Astrocyte of the hippocampus (primary cell): ENCODE measurements at places on chromosomes 7 and 10.

- no peak for DNase-seq
These were observed 60.2 kb upstream of the DDC start for GRCh38 chr7:50625360-50625759.

DNA sequence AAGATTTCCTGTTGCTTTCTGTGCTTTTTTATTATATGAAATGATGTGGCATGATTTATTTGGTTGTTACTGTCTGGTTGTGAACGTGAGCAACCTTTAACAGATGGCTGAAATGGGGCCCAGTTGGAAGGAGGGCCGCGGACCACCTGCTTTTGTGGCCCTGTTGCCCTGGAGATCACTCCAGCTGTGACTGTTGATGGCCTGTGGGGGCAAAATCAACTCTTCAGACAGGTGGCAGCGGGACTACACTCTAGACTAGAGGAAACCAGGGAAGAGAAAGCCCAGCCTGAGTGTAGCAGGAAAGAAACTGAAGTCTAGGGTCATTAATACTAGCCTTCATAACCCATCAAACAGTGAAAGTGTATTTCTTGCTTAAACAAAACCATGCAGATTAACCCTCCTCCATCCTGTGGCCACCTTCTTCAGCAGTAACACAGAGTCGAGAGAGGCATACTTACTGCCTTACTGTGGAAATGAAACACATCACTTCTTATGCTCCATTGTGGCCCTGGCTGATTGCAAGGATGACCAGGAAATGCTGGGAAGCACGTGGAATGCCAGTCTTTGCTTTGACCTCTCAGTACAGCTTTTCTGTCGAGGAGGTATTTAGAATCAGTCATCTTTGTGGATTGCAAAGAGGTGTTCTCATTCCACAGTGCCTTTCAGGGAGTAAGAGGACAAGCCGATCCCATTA is 80.5 kb downstream of the CCNY start:
- peak; percentile 48 for DNase-seq

DNA sequence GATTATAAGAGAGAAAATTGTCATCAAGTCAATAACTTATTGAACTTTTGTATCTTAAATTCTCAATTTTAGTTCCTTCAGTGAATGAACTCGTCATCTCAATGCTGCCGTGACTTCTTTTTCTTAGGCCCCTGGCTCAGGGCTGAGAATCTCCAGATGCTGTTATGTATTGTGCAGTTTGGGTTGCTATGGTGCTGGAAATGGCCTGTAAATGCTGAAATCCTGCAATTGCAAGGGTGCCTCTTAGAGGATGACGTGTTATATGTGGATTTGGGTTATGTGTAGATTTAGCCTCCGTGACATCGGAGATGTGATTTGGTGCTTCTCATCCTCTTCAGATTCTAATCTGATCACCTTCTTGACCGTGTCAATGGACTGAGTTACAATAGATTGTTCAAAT is 55.7 kb upstream of the ZRANB1 start:
- DNase-seq, result no peak

- DNase-seq, result no peak
These were observed 11.3 kb upstream of the TAS2R3 start for GRCh38 chr7:141752634-141753033.

DNA sequence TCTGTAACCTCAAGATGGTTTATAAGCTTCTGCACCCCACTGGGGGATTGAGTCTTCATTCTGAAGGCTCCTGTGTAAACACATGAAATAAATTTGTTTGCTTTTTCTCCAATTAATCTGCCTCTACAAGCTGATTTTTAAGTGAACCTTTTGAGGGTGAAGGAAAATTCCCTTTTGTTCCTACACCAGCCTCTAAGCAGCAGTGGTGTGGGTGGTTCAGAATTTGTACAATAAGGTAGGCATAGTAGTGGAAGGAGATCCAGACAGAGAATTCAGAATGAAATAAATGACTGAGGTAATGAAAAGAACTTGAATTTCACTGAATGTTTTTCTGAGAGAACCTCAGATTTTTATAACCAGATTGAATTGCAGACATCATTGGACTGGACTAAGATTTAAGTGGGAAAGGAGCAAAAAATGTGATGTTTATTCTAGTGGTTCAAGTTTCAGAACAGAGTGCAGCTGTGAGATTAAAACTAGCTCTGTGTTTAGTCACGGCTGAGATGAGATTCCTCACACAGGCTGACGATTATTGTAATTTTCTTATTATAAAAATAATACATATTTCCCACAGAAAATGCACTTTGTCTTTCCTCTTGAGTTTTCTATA is 1162.2 kb downstream of the TYW1 start:
- DNase-seq, result no peak
